ENCODE measurements at places on chromosomes 3 and 15.

DNA sequence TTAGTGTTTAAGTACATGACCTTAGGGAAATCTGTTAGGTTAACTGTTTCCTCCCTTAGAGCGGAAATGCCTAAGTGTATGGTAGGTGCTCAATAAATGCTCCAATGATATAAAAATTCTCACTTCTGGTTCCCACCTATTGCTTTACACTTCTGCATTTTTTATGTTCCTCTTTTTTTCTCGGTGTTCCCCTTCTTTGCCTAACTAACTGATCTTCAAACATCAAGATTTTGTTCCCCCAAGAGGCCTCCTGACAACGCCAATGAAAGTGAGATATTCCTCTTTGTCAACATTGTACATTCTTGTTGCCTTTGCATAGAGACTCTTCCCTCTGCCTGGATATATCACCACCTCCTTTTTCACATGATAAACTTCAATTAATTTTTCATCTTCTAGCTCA is 17.4 kb downstream of the SLC35A5 start:
- DNase-seq = no peak

GRCh38 chr3:20043825-20044224 is 3.6 kb downstream of the KAT2B start:
- no peak for DNase-seq

- DNase-seq = no peak
These were observed 69.5 kb downstream of the FLNB start for GRCh38 chr3:58077596-58078285.

DNA sequence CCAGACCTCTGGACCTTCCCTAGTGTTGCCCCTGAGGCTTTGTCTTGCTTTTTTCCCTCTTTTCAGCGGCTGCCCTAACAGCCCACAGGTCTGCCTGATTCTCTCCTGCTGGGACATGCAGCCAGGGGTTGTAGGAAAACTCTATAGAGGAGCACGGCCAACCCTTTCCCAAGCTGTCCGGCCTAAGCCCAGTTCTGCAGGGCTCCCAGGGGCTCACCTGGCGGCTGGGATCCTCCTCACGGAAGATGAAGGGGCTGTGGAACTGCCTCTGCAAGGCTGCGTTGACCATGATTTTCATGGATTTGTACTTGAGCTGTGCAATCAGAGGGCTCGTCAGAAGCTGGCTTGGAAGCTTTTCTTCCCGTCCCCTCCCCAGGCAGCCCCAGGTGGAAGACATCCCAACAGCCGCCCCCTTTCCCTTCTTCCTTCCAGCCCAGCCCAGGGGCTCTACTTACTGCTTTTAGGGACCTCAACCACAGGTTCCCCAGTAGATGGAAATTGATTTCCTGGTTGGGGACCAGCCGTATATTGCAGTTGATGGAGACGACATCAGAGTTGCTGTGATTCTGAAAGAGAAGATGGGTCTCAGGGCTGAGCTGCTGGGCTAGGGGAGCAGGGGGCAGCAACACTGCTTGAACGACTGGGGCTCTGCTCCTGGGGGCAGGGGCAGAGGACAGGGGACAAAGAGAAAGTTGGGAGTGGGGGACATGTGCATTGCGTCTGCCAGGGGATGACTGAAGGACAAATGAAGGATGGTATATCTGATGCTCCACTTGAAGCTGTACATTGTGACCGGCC is 29.8 kb downstream of the FEM1B start:
- DNase-seq = no peak

- no peak for DNase-seq
These were observed 89.6 kb downstream of the FILIP1L start for GRCh38 chr3:100024520-100025303.

GRCh38 chr15:87973501-87974215 is 282.9 kb downstream of the NTRK3 start:
- DNase-seq = no peak

DNA sequence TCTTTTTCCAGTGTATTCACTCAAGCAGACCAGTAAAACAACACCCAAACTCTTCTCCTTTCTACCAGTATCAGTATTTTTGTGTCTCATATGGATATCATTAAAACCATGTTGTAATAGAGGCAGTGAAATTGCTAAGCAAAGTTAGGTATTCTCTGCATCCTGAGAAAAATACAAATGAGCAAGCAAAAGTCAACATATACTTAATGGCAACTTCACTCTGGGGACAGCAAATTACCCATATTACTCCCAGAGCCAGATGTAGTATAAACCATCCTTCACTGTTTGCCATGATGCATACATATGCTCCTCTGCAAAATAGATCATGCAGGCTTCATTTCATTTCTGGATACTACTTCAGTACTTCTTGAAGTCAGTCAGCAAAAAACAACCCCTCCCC is 22.1 kb downstream of the UBA5 start:
- DNase-seq = no peak

DNA sequence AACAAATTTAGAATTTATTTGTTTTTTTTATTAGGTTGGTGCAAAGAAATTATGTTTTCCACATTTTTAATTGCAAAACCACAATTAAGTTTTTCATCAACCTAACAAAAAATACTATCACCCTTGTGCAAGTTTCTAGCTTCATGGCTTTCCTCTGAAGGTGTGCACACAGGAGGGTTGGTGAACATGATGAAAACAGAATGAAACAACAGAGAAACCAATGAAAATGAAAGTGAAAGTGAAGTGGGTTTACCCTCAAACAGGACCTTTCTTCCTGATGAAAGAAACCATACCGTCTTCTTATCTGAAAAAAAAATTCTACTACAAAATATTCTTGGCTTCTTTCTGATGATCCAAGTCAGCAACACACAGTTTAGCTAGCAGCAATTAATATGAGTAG is 71.9 kb upstream of the FEZF2 start:
- DNase-seq = no peak

- no peak for DNase-seq
These were observed 194.7 kb downstream of the KLHL25 start for GRCh38 chr15:85600001-85600400.

DNA sequence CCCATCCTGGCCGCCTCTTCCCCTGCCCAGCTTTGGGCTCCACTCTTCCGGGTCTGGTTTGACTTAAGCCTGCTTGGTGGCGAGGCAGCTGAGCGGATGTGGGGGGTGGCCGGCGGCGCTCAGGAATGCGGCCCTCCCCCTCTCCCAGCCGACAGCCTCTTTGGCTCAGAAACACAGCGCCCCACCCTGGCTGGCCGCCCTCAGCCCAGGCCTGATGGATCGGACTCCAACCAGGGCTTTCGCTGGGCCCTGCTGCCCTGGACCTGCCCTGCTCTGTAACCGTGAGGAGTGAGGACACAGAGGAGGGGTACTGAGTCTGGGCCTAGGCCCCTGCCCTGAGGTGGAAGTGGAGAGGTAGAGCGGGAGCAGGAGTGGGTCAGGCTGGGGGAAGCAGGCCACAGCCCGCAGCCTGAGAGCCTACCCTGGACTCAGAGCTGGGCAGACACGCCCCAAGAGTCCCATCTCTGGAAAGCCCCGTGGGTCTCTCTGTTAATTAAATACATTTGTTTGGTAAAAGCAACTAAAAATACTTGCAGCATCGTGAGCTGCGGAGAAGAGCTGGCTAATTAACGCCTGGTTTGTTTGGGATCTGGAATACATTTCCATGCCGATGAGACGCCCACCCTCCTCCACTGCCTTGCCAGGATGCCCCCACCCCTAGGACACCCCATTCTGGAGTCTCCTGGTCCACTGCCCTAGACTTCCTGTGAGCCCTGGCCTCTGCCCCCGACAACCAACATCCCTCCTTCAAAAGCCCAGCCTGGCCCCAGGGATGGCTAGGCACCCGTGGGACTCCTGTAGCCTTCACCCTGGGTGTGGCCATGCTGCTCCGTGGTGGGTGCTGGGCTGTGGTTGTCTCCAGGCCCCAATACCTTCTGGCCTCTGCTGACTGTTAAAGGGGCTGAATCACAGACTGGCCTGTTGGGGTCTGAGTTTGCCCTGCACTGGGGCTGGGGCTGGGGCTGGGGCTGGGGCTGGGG is 19.6 kb downstream of the PLXNA1 start:
- no peak for DNase-seq

GRCh38 chr3:94066506-94067500 is 3.9 kb downstream of the NSUN3 start:
- DNase-seq = no peak

DNA sequence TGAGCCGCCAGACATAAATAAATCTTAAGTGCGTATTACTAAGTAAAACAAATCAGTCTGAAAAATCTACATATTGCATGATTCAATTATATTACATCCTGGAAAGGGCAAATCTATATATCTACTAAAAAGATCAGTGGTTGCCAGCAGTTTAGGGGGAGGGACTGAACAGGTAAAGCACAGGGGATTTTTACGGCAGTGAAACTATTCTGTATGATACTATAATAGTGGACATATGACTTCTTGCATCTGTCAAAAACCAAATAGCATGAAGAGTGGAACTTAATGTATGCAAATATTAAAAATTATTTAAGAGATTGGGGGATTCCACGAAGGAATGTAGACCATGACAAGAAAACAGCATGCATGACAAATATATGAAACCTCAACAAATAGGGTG is 111.6 kb downstream of the MYO9A start:
- DNase-seq = no peak

DNA sequence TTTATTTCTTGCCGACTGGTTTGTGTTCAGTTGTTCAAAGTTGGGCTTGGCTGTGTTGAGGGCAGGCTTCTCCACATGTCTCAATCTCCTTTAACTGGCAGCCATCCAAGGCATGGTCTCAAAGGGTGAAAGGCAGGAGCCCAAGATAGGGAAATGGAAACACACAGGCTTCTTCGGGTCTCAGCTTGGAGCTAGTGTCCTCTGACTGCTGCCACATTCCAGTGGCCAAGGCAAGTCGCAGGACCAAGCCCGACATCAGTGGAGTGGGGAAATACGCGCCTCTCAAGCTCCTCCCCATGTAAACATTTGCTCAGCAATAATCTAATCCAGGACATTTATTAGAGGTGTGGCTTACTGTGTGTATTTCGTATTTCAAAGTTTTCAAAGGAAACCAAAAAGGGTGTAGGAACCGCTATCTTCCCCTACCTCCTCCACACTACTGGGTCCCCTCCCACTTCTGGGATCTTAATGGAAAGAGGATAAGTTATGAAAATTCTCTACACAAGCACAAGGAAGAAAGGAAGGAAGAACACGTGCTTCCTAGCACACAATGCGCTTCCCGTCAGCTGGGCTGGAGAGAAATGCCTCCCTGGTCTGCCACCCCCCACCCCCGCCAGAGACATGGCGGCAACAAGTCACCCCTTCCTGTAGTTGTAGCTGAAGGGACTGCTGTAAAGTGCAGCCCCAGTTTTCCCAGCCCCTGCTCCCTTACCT is 181.7 kb downstream of the FAM43A start:
- DNase-seq = no peak

DNA sequence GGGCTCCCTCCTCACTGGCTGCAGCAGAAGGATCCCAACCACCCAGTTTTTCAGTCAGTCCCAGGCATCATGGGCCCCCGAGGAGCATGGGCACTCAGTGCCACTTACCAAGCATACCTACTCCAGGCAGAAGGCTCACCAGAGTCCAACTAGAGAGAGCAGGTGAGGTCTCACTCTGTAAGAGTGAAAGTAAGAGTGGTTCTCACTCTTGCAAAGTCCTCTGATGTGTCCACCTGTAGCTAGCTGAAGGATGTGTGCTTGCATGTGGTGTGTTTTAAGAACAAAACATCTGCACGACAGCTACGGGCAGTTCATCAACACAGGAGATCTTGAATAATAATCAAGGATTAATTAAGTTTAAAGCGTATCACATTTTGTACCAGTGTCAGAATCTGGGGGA is 49.7 kb downstream of the CCK start:
- DNase-seq = no peak

DNA sequence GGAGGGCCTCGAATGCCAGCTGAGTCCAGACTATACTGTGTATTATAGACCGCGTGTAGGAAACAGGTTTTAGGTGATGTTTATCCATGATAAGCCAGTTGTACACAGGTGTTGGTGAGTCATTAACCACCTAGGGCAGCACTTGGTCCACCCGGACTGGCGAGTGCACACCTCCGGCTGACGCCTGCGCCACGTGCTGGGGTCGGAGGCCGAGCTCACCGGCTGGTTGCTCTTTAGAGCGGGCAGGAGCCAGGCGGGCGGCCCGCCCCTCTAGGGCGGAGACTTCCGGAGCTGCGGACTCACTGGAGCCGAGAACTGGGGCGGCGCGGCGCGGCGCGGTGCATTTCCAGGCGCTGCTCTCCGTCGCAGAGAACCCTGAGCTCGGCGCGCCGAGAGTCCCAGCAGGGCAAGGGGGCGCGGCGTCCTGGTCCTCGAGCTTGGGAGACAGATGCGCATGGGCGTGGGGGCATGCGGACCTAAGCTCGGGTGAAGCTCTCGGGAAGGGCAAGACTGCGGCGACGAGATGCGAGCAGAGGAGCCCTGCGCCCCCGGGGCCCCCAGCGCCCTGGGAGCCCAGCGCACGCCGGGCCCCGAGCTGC is at the start of gene ESYT3:
Gene ESYT3, plus strand, starts transcription at position 341 of the 599 bp plus-strand sequence. Its CDS starts 183 bp downstream, at position 524.
- peak; percentile 3 for DNase-seq

DNA sequence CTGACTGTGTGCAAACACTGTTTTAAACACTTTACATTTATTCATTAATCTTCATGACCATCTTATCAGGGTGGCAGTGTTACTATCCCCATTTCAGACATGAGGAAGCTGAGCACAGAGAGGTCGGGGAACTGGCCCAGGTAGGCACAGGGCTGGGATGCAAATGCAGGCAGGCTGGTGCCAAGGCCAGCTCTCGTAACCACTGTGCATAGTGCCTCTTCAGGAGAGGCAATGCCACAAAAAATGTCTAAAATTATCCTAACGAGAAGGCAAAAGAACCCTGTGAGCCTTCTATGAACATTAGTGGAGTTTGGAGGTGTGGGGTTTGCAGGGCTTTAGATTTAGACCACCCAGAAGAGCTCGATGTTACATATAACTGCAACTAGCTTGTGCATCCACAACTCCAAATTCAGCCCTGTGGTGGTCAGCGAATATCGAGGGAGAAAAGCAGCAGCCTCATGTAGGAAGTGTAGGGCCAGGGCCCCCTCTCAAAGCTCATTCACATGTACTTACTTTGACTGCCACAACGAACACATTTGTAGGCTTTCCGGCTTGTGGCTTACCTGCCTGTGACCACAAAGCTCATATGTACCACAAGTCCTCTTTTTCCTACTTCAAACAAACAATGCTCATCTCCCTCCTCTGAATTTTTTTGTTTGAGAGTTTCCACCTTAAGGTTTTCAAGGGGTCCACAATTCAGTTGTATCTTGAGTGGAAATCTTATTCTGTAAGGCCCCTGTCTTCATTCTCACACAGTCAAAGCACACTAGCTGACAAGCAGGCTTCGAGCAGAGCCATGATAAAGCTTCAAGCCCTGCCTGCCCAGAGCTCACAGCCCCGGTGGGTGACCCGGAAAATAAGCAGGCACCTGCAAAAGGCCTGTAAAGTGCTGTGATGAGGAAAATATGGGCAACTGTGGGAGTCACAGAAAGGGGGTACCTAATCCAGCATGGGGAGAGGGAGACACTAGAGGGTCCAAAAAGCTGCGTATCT is 722.9 kb upstream of the CFAP20DC start:
- peak; percentile 9 for DNase-seq

All from activated T-helper 1 cell treated with anti-CD3 and anti-CD28 coated beads, Interleukin-2, amount 50 U/mL, for 16 hours (primary cell).